ENCODE measurements at places on chromosomes 3 and 15.

- DNase-seq = peak; percentile 14
Measured at GRCh38 chr3:18100121-18100520, 325.0 kb downstream of the SATB1 start.

GRCh38 chr15:62559381-62559733, 394.3 kb upstream of the C2CD4B start:
- no peak for DNase-seq

DNA sequence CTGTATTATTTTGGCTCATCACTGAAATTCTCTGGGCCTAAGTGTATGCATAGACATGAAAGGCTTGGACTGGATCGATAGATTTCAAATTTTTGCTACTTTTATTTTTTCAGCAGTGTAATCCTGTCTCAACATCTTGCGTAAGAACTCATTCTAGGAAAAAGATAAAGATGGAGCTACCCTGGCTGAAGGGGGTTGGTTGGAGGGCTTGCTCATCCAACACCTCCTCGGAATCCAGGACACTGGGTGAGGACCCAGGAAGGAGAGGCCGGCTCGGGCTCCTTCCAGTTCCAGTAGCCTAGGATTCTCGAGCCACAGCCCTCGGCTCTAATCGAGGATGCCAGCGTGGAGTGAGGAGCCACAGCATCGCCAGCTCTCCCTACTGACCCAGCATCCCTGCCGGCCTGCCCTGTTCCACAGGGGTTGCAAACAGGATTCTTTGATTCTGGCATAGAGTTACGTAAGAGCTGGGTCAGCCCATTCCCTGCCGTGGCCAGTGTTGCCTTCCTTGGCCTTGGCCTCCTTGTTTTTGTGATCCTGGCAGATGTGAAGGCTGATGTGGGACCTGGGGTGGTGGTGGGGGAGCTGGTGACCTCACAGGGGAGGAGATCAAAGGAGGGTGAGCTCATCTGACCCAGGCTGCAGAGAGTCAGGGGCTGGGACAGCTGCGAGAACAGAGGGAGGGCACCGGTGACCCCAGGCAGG, 149.5 kb downstream of the ALDH1A2 start:
- DNase-seq = no peak

- DNase-seq = no peak
Measured at GRCh38 chr3:125435231-125435630, 60.1 kb upstream of the ZNF148 start.

DNA sequence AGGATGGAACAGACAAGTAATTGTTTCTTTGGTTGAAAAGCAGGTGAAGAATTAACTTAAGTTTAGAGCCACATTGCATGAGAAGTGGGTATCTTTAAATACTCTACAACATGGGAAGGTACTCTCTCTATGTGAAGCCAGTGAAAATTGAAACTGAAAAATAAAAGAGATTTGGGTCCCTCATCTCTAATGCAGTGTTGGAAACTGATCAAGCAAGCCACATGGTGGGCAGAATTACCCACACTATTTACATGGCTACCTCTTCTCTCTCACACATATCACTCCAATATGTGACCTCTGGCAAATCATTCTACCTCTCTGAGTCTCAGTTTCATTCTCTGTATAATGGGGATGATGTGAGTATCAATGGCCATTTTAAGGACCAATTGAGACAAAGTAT, 339.0 kb downstream of the IL5RA start:
- no peak for DNase-seq

GRCh38 chr15:51382787-51383186, 41.3 kb downstream of the GLDN start:
- peak; percentile 23 for DNase-seq

GRCh38 chr3:108127301-108127988, 36.6 kb upstream of the CD47 start:
- no peak for DNase-seq

GRCh38 chr15:40486066-40486770, 15.4 kb downstream of the CHST14 start:
- no peak for DNase-seq

DNA sequence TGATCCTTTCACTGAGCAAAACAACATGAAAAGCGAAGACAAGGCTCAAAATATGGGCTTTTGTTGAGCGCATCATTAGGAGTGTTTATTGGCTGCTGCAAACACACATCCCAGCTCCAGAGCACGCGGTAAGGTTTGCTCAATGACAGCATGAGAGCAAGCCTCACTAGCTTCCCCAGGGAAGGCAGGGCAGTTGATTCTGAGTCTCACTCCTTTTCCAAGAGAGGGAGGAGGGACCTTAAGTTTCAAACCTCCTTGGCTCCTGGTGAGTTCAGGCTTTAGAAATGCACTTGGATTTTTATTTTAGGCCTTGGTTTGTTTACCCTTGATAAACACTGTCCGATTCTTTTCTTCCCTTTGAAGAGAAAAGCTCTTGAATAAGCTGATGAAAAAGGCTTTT, 69.1 kb upstream of the CACNA2D3 start:
- DNase-seq = no peak

DNA sequence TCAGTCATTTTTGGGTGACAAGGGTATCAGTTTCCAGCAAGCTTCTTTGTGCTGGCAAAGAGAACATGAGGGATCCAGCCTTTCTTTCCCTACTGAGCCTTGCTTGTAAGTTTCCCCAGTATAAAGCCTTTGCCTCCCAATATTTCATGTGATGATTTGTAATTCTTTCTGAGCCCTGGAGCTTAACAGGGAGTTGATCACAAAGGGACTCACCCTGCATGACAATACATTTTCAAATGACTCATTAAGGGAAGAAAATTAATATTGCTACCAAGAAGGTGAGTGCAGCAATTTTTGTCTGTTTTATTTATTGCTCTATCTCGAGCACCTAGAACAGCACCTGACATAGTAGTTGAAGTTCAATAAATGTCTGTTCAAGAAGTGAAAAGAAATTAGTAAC, 27.7 kb downstream of the OXSM start:
- DNase-seq = no peak

- DNase-seq = no peak
Measured at GRCh38 chr15:34927726-34928125, 41.8 kb downstream of the AQR start.

DNA sequence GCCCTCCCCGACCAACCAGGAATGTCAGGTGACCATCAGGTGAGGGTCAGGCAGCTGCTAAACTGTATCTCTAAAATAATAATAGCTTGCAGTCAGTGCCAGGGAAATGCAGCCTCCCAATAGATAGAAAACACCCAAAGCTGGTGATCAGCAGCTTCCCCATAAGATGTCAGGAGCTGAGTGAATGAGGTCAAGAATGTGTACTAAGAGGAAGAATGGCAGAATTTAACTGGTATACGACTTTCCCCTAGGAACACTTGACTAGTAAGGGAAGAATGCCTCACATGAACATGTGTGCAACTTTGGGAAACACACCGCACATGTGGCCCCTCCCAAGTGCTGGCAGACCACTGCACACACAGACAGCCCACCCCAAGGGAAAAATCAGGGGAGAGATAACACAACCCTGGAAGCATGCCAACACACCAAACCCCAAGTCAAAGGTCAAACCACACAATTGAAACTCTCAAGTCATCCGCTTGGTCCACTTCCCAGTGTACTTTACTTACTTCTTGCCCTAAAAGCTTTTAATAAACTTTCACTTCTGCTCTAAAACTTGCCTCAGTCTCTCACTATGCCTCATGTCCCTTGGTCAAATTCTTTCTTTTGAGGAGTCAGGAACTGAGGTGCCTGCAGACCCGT, 806.5 kb downstream of the OTOL1 start:
- no peak for DNase-seq

DNA sequence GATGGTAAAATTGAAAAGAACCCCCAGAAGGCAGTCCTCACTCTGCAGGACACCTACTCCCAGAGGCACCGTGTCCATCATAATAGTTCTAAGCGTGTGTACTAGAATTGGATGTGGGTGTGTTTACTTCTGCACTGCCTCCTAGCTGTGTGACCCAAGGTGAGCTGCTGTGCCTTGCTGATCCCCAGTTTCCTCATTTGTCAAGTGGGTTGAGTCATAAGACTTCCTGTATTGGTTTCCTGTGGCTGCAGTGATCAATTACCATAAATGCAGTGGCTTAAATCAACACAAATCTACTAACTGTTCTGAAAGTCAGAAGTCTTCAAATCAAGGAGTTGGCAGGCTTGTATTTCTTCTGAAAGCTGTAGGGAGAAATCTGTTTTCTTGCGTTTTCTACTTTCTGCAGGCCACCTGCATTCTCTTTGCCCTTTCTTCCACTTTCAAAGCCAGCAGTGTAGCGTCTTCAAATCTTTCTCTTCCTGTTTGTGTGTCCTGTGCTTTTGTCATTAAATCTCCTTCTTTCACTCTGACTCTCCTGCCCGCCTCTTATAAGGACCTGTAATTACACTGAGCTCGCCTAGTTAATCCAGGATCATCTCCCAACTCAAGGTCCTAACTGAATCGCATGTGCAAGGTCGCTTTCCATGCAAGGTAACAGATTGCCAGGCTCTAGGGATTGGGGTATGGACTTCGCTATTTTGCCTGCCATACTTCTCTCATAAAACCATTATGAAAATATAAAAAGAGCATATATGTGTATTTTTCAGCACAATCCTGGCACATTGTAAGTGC, 59.0 kb downstream of the RORA start:
- no peak for DNase-seq

DNA sequence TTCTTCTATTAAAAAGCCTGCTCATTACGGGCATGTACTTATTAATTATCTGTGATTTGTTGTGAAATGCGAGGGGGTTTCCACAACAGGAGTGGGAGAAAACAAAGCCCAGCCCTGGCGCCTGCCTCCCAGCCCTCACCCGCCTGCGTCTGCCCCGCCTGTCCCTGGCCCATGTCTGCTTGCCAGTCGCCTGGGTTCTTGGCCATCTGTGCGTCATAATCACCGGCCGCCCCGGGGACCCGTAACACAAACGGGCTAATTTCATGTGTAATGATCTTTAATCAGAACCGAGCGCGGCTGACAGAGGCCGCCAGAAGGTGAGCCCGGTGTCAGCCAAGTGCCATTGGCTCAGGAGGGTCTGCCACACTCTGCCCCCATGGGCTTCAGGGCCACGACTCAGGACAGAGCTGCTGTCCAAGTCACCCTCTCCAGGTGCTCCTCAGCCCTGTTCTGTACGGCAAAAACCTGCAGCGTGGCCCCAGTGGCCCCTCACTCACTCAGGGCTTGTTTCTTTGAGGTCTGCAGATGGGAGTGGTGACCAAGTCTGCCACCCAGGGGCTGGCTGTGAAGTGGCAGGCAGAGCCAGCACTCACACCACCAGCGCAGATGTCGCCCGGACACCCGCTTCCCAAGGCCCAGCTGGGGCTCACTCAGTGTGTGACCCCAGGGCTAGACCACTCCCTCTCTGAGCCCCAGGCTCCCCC, 28.8 kb upstream of the TMEM115 start:
- DNase-seq = no peak

DNA sequence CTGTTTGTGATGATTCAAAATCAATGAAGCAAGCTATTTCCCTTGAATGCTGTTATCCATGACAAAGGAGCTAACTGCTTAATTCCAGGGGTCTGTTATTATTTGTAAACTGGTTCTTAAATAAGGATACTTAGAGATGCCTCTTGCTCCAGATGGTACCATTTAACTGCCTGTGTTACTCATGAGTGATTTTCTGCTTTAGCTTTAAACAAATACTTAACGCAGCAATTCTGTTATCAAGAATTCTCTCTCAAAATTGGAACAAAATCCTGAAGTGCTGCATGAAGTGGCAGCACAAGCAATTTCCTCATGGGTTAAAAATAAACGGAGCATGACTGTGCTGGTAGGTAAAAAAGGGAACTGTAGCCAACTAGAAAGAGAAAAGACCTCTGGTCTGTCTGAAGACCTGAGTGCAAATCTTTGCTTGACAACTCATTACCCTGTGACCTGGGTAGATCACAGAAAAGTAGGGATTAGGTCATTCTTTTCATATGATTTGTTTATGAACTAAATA, 62.5 kb upstream of the GBE1 start:
- DNase-seq = no peak

Measured in LoVo (cell line).